ENCODE measurements at places on chromosomes 6 and 20.

DNA sequence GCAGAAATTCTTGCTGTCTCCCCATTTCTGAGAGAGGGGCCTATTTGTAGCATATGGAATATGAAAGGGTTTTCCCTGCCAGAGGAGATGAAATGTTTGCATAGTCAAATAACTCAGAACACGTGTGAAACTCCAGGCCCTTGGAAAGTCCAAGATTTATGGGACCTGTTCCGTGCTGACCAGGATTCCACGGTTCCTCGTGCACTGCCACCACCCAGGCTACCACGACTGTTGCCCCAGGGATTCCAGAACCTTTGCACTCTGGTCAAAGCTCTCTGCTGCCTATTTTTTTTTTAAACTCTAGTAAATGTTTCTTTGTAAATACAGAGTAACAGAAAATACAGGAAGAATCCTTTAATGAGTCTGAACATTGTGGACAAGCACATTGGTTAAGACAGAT is 35.0 kb downstream of the MYLK4 start:
- DNase-seq, result no peak

- DNase-seq, result no peak
Measured at GRCh38 chr20:34983089-34983820, 27.6 kb downstream of the MYH7B start.

GRCh38 chr6:106458021-106458986 is 97.8 kb downstream of the CRYBG1 start:
- DNase-seq, result no peak

DNA sequence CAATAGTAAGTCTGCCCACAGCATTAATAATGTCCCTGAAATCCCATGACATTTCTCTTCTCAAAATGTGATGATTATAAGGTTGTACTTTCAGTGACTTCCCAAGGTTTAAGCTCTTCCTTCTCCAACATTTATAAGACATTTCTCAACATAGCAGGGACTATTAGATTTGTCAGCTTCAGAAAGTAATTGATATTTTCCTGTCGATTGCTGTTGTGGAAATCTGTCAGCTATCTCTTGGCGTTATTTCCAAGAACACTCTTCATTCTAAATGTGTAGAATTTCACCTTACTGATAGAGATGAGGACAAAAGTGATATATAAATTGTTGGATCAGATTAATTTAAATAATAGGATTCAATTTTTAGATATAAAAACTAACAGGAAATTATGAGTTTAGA is 149.7 kb upstream of the IMPG1 start:
- no peak for DNase-seq

DNA sequence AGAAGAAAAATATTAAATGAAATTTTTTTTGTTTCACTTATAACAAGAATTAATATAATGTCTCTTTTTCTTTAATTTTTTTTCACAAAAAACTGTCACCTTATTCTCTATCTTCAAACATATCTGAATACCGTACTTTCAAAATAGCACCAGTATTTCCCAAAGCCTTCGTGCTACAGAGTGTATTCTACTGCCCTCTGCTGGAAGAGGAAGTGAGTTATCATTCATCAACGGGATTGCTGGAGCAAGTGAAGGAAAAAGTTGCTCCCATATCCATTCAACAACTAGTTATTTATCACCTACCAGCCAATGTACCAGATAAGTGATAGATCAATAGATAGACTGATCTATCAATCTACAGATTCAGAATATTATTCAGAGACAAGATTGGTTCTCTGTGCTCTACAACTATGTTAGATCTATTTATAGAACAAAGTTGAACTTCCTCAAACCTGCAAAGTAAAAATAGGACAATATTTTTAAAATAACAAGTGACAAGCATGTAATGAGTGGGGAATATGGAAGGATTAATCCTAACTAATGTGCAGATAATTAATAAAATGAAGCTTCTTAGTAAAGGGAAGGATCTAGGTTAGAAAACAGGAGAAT is 26.7 kb upstream of the TFAP2B start:
- DNase-seq, result peak; percentile 83

DNA sequence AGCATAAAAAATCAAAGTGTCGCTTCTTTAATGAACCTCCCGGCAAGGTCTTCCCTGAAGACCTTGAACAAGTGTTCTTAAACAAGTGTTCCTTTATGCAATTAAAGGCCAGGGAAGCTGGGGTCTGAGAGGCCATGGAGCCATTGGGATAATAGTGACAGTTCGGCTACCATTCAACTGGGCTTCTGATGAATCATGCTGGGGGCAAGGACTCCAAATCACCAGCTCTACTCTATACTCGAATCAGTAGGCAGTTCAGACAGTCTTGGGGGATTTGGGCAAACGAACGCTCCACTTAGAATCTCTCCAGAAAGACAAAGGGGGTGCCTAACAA is 34.7 kb upstream of the EZR start:
- no peak for DNase-seq

DNA sequence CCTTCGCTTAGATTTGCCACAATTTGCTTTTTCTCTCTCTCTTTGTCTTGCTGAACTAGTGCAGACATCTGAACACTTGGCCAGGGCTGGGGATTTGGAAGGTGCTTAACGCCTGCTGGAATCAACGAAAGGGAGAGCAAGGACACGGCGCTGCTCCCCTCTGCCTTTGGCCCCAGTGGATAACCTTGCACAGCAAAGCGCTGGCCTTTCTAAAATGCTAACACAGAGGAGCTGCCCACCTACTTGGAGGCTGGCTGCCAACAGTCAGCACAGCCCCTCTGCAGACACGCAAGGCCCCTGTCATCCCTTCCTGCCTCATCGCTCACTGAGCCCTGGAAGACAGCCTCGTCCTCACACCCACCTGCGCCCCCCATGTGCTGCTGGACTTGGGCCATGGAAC is 37.5 kb downstream of the C20orf203 start:
- DNase-seq, result peak; percentile 43

DNA sequence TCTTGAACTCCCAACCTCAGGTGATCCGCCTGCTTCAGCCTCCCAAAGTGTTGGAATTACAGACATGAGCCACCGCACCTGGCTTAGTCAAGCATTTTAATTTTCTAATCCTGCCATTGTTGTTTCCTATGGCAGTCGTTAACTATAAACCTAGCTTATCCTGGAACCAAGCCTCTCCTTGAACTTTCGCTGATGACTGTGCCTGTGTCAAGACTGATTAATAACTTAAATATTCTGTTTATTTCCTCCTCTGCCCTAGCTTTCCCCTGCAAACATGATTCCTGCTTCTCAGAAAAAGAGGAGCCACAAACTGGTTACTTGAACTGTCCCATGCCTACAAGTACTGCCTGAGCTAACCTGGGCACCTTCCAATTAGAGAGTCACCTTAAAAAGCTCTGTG is 1.5 kb downstream of the VNN1 start:
- no peak for DNase-seq

Data from NCI-H82 (cell line).